ENCODE measurements at places on chromosomes 1 and 21.

GRCh38 chr1:18607289-18607760 is 23.3 kb upstream of the PAX7 start:
- DNase-seq = no peak

DNA sequence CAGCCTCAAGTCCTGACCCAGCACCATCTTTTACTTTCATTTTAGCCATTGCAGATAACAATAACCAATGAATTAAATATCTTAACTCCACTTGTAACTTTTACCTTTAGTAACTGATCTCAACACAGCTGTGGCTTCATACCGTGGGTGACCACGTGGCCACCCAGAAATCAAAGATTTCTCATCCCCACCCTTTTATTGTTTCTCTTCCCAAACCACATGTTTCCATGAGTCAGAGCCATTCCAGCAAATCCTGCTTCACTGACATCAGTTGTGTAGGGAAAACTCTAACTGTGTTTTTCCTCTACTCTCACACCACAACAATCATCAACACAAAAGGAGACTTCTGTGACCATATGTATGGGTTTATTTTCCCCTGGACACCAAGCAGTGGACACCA is 25.1 kb upstream of the BRDT start:
- no peak for DNase-seq

- DNase-seq = no peak
These were observed 21.8 kb downstream of the ENAH start for GRCh38 chr1:225631021-225631663.

DNA sequence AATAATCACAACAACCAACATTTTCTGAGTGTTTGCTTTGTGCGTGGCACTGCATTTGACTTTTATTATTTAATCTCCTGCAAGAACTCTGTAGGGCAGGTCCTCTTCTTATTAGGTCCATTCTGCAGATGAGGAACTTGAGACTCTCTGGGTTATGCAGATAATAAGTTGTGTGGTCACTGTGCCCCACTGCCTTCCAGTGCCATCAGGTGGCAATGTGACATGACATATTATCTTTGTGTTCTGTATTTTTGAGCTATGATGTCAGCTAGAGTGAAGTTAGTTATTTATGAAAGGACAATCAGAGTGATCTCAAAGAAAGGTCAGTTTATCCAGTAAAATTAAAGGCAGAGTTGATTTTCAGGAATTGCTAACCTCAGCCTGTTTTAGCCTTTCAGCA is 196.0 kb downstream of the FMN2 start:
- no peak for DNase-seq

- no peak for DNase-seq
These were observed 6.3 kb downstream of the MINDY1 start for GRCh38 chr1:151000408-151000807.

DNA sequence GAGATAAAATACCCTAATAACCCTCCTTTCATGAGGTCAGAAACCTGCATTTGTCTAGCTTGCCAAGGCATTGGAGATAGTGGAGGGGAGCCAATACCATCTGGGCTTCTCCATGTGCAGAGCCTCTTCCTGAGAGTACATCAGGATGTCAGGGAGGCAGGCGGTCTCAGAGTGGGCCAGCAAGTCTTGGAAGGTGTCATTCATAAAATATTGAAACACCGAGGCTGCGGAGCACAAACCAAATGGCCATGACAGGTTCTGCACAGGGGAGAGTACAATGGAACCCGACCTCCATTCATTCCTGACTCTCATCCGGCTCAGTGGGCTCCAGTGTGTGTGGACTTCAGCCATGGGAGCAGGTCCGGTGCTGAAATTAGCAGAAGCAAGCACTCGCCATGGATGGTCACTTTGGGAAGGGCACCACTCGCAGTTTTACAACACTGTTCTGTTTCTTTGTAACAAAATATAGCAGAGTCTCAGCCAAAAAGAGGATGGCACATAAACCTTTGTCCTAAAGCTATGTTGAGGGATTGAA is 446.6 kb downstream of the SIPA1L2 start:
- DNase-seq = no peak

GRCh38 chr1:43367026-43367903 is 546 bp downstream of the ELOVL1 start:
- DNase-seq = no peak

DNA sequence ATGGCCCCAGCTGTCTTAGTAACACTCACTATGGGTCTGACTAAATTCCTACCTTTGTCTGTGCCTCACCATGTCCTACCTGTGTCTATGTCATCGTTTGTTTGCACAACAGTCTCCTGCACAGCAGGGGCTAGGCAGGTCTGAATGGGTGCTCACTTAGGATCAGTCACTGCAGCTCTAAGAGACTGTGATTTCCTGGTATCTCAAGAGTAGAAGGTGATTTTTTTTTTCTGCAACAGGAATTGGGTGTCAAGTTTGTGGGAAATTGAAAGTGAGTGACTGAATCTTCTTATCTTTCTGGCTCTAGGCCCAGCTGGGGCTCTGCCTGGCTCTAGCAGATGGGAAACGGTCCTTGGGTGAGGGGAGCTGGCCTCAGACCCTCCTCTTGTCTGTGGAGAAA is 46.4 kb upstream of the TRABD2B start:
- DNase-seq = no peak

GRCh38 chr1:150890033-150890416 is 3.1 kb downstream of the CTXND2 start:
- peak; percentile 32 for DNase-seq

DNA sequence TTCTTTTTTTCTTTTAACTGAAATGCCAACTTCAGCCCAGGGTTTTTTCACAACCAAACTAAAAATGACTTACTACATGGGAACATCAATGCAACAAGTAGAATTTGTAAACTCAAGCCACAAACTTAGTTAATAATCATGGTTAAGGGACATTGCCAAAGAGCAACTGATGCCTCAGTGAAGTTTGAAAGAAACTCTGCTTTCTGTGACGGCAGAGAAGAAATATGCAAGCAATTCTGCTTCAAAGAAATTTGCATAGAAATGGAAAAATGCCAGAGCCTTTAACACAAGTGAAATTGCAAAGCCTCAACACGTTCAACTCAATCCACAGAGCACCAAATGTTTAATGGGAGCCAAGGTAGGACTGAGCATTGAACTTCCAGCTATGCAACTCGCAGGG is 5.0 kb upstream of the CHD5 start:
- DNase-seq = no peak

GRCh38 chr1:77824694-77825093 is 45.2 kb downstream of the MIGA1 start:
- DNase-seq = no peak
